ENCODE measurements at places on chromosomes 5 and 9. TPM values are rescaled to one million over a fixed set of nuclear protein-coding genes. Genes with fewer than 3 reads are reported as not detected.

Gene PROB1
- 1.7 TPM for total RNA-seq

Gene IRX1
- not detected for total RNA-seq

Gene PLAC8L1
- total RNA-seq, result 2.6 TPM

Gene TSSK1B
- total RNA-seq, result not detected

Gene FAM81B
- not detected for total RNA-seq

DNA sequence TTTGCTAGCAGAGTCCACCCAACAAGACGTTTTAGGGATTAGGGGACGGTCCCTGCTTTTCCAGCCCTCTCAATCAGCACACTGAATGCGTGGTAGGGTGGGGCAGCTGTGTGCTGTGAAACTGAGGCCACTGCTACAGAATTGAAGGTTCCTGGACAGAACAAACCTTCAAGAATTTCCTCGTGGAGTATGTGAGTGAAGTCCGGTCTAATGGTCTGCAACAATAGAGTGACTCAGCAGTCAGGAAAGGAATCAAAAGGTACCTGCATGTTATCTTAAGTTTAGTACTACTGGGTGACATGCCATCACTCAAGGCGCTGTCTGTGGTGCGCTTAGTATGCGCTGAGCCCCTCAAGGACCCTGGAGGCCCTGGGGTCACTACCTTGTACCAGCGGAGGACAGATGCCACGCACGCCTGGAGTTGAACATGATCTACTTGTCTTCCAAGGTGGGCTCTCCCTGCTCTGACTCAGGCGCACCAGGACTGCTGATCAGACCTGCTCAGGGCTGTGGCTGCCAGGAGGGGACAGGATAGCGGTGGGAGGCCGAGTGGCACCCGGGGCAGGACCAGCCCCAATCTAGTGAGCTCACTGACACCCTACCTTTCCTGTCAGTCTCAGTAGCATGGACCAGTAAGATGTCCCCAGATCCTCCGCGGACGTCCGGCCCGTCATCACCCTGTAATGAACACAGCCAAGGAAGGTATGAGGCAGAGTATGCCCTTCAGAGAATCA, 50.5 kb downstream of the PRRT1B start:
- no peak for DNase-seq
- no peaks in the 10 kb centered on the region for H3K4me1 ChIP-seq
- H3K36me3 ChIP-seq, result no peaks in the 10 kb centered on the region
- no peak overlapping the region for H3K27ac ChIP-seq
- no peak overlapping the region for H3K4me3 ChIP-seq

DNA sequence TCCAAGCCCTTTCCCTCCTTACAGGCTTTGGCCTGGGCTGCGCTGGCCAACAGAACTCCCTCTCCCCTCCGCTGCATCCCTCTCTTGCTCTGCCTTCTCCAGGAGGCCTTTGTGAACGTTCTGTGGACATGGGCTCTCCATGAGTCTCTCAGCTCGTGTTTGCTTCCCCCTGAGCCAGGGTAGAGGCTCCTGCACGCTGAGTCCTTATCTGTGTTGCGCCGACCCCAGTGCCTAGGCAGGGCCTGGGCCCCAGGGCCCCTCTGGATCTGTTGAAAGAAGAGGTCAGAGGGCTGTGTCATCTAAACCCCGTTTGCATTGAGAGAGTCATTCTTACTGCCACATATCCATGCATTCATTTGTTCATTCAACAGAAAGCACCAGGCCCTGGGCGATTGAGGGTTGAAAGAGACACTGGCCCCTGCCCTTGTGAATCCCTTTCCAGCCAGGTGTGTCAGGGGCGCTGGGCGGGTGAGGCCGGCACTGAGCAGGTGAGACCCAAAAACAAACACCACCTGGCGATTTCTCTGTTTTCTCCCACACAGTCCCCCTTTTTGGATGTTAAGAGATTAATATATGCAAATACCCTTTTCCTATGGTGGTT, 111.2 kb upstream of the IER5L start:
- no peaks in the 10 kb centered on the region for H3K27me3 ChIP-seq
- no peaks in the 10 kb centered on the region for H3K4me1 ChIP-seq
- H3K4me3 ChIP-seq, result no peak overlapping the region
- DNase-seq, result no peak
- no peak overlapping the region for H3K27ac ChIP-seq

- H3K4me3 ChIP-seq, result no peak overlapping the region
- H3K27ac ChIP-seq, result no peak overlapping the region
- peaks cover 6% of the 10 kb centered on the region for H3K4me1 ChIP-seq
- no peaks in the 10 kb centered on the region for H3K36me3 ChIP-seq
These were observed 49.6 kb downstream of the FAT2 start for GRCh38 chr5:151541571-151541970.

GRCh38 chr9:98833090-98833956, 25.9 kb downstream of the GALNT12 start:
- H3K27ac ChIP-seq, result no peak overlapping the region
- no peaks in the 10 kb centered on the region for H3K27me3 ChIP-seq
- no peak for DNase-seq
